ENCODE measurements at places on chromosomes 7 and 10. TPM values are rescaled to one million over a fixed set of nuclear protein-coding genes. Genes with fewer than 3 reads are reported as not detected.

DNA sequence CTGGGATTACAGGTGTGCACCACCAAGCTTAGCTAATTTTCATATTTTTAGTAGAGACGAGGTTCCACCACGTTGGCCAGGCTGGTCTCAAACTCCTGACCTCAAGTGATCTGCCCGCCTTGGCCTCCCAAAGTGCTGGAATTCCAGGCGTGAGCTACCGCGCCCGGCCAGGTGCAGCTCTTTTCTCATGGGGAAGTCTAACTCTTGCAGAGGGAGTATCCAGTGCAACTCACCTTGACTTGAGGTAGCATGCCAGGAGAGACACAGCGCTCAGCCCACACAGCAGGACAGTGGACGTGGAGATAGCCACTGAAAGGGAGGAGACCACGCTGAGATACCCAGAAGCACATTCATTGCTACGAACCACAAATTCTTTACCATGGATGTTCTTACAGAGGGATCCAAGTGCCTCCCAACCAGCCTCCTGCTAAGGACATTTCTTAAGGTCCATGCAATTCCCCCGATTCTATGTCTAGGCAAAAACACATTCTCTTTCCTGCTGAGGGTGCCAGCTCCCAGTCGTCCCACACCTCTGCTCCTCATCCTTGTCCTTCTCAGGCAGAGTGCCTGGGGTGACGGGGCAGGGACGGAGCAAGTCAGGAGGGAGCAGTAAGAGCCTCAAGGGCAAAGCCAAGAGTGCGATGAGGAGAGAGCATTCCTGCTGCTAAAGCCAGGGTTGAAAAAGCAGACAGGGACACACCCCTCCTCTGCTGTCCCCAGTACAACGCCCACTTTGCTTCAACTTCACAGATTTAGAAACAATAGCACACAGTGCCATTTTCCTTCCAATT is 21.0 kb downstream of the IL15RA start:
- DNase-seq = peak; percentile 42

- no peak for DNase-seq
Measured at GRCh38 chr7:131909151-131909768, 352.8 kb upstream of the PODXL start.

- DNase-seq = no peak
Measured at GRCh38 chr7:66247380-66248078, 42.4 kb downstream of the TPST1 start.

DNA sequence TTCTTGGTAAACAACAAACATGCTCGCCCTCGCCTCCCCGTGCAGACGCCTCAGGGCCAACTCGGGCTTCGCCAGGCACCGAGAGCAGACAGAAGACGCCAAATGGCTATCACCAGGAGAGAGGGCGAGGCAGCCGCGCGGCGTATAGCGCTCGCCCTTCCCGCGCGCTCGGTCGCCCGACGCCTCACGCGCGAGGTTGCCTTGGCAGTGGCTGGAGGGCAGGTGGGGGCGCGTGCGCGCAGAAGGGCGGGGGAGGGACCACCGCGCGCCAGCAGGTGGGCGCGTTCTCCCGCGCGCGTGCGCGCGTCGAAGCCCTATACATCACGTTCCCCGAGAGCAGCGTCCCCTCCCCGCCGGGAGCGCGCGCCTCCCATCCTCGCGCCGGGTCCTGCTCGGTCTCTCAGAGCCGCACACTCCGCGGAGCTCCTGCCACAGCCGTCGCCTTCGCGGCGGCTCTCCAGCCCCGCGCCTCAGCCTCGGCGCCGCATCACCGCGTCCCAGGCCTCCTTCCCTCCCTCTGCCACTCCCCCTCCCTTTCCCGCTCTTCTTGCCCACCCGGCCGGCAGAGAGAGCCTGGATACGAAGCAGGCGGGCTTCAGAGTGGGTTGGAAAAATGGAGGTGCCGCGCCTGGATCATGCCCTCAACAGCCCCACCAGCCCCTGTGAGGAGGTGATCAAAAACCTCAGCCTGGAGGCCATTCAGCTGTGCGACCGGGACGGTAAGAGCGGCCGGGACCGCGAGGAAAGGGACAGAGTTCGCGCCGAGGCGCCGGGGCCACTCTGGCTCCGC is at the start of gene PHYHIPL:
PHYHIPL (plus strand) TSS at position 403 of the 790 bp plus-strand sequence; CDS start at position 614, 211 bp downstream.
- DNase-seq = peak; percentile 59

GRCh38 chr7:31899356-31899927 is 170.8 kb downstream of the PDE1C start:
- no peak for DNase-seq

- no peak for DNase-seq
Measured at GRCh38 chr10:34730726-34731125, 84.4 kb downstream of the PARD3 start.

- DNase-seq = no peak
Measured at GRCh38 chr10:14142606-14143250, 188.0 kb downstream of the FRMD4A start.

- DNase-seq = no peak
Measured at GRCh38 chr7:126398851-126399529, 853.8 kb downstream of the GRM8 start.

DNA sequence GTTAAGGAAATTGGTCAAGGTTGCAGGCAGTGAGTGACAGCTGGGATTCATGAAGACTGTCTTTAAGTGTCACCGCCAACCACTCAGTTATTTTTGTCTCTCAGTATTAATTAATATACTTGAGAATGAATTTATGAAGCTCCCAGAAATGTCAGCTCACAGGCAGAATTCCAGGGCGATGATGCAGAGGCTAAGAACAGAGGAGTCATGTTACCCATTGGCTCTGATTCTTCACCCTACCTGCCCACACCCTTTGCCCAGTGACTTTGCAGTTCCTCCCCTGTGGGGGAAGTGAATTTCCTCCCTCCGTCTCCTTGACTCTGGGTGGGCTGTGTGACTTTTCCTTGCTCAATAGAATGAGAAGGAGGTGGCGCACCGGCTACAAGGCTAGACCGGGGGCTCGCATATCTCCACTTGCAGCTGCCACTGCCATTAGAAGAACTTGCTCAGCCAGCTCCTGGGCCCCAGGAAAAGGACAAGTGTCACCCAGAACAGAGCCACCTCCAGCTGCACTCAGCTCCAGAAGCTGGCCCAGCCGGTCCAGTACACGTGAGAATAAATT is 157.1 kb upstream of the PRKCQ start:
- DNase-seq = no peak

DNA sequence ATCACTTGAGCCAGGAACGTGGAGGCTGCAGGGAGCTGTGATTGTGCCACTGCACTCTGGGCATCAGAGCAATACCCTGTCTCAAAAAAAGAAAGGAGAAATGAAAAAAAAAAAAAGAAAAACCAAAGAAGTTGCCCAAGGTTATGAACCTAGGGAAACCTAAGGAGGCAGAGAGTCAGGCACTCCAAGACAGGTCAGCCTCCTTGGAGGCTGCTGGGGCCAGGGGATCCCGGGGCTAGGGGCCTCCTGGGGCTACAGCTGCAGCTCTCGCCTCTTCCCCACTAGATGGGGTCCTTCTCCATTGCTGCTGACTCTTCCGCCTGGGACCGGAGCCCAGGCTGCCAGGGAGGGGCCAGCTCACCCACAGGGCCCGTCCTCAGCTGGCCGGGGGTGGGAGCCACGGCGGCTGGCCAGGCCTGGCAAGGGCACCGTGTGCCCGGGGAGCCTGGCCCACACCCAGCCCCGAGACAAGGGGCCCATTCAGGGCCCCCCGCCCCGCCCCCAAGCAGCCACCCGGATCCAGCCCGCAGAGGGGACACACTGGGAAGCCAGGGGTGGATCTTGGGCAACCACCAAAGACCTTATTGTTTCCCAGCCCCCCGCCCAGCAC is 1.7 kb upstream of the SPACDR start:
- DNase-seq = peak; percentile 84

- no peak for DNase-seq
Measured at GRCh38 chr7:36984710-36985312, 260.5 kb upstream of the AOAH start.

- no peak for DNase-seq
Measured at GRCh38 chr10:54198051-54198450, 603.0 kb downstream of the PCDH15 start.

The C10orf67 gene
- 0.26 TPM for polyA plus RNA-seq

DNA sequence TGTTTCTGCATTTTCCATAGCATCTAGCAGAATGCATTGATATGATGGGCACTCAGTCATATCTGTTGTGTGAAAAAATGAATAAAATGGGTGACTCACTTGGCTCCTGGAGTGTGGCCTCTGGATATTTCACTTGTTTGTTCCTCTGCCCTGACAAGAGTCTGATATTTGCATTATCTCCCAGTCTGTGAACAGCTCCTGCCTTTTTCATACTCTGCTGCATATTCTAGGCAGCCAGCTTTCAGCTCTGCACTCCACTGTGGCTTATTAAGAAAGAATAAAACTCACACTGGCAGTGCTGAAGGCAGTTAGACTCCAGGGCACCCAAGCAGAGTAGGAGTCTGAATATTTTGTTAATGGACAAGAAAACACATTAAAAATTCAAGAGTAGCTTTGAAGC is 623.9 kb downstream of the SORCS1 start:
- DNase-seq = no peak

- no peak for DNase-seq
Measured at GRCh38 chr7:37382546-37383088, 66.0 kb downstream of the ELMO1 start.

DNA sequence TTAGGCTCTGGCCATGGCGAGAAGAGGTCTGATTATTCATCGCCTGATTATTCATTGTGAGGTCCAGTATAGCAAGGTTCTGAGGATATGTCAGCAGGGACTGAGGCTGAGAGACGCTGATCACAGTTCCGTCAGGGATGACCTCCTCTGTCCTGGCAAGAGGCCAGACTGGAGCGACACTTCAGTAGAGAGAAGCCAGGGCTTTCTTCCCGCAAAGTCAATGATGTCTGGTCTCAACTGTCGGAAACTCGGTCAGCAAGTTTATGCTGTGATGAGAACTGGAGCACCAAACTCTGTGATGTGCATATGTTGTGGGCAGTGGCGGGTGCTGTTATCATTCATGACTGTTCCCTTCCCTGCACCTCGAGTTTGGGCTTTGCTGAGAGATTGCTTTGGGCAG is 29.0 kb upstream of the GNA12 start:
- DNase-seq = no peak
